ENCODE measurements at places on chromosomes 4 and X.

DNA sequence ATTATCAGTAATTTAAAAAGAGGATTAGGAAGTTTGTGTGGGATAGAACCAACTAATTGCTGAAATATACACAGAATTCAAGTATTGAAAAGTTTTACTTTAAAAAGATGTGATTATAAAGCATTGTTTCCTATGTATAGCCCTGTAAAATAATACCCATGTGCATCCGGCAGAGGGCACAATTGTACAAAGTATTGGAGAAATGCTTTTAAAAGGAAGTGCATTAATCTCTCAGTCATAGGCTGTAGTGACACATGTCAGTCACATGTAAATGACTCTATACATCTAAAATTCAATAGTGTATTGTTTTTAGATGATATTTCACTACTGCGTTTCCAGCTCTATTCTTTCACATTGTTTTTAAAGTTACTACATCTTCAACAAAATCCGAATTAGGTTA lies 9.7 kb upstream of the GEMIN8 start:
- DNase-seq: peak; percentile 56

- no peak for DNase-seq
Observed at GRCh38 chr4:156476359-156476758, 495.2 kb downstream of the PDGFC start.

DNA sequence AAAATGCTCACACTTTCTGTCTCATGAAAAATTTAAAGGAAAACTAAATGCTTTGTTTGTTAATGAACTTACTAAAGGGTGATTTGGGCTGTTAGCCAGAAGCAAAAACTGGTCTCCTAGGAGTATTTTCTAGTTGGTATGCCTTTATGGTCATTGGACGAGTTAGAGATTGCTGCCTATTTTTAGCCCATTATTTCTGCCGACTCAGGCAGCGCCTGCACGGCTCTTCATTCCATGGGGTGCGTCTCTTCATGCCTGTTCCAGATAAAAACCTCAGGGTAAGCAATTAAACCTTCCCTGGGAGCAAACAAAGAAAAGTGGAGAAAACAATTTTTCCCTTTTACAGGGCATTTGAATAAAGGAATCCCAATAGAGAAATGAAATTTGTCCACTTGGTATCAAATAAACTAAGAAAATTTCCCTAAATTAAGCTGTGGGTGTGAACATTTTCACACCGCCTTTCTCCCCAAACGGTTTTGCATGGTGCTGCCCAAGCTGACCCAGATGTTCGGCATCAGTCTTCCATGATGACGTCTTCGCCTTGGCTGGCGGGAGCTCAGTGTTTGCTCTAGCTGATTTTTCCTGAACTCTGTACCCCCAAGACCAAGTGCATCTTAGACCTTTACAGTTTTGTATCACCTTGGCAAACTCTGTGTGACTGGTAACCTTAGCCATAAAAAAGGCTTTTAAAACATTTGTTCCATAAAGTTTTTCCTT lies 61.7 kb upstream of the ADGRG2 start:
- DNase-seq: no peak

DNA sequence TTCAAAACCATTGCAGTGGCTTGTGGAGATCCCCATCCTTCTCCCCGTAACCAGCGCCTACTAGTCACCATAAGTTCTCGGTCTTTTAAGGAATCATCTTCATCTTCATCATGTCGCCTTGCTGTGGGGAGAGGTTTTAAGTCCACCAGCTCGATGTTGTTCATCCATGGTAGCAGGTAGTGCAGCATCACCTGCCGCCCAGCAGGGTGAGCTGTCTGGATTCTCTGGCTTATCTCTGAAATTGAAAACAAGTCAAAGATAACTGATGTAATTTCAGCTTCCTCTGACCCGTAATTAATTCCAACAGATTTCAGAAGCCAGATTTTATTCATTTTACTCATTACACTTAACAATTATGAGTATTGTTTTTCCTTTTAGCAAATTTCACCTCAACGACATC lies 67.4 kb downstream of the ZAR1 start:
- no peak for DNase-seq

GRCh38 chr4:94564252-94564651 lies 112.5 kb downstream of the PDLIM5 start:
- DNase-seq: no peak

- DNase-seq: no peak
Observed at GRCh38 chrX:96440941-96441340, 243.7 kb upstream of the DIAPH2 start.

DNA sequence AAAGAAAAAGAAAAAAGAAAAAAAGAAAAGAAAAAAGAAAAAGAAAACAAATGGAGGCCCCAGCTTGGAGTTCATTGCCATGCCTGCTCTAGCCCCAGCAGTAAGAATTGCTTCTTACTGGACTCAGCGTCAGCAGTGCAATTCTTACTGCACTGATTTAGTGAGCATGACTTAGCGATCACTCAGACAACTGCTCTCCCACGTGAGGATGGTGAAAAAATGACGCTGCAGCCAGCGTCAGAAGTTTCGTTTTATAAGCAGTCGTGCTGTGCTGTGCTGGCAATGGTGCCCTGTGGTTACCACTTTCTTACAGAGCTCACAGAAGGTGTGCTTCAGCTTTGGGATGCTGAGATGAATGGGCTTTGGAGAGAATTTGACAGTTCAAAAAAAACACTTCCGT lies 68.3 kb upstream of the DDX3X start:
- DNase-seq: no peak

GRCh38 chr4:143140696-143141095 lies 44.0 kb upstream of the USP38 start:
- no peak for DNase-seq

GRCh38 chr4:77471821-77472495 lies 133.7 kb upstream of the CXCL13 start:
- DNase-seq: no peak

- DNase-seq: peak; percentile 65
Observed at GRCh38 chr4:140052050-140052449, 101.9 kb downstream of the MAML3 start.

DNA sequence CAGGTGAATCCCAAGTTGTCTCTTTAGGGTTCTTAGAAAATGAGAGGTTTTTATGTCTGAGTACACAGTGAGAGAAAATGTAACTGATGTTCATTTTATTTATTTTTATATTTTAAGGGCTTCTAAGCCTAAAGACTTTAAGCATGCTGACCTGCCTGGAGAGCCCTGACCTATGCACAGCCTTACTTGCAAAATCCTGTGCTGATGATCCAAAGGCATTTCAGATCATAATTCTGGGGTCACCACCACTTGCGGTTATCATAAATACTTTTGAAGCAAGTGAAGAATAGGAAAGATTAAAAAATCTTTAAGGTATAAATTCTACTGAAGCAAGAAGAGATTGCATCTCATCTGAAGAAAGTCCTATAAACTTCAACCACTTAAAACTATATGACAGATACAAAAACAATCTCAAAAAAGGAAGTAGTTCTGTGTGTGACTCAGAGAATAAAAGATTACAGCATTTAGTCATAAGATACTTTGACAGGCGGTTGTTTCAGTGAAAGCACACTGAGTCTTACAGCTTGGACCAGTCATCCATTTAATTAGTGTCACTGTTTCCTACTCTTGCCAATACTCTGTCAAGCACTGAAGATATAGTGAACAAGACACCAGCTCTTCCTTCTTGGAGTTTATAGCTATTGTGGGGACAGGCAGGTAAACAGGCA lies 245.2 kb upstream of the DIPK2B start:
- DNase-seq: no peak

DNA sequence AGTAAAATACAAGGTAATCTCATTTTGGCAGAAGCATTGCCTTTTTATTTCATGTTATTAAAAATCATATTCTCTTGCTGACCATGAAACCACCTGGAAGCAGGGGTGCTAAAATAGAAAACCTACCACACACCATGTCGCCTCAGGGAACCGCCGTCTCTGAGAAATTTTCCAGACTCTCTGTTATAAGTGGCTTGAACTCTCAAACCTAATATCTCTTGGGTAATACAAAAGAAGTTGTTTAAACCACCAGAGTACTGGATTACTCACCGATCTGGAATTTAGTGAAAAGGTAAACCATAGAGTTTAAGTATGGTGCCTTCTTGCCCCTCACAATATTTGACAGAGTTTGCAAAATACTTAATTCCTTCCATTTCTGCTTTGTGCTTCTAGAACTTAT lies 27.7 kb downstream of the ENPP6 start:
- no peak for DNase-seq

GRCh38 chrX:72461766-72462165 lies 110.9 kb downstream of the HDAC8 start:
- DNase-seq: no peak

DNA sequence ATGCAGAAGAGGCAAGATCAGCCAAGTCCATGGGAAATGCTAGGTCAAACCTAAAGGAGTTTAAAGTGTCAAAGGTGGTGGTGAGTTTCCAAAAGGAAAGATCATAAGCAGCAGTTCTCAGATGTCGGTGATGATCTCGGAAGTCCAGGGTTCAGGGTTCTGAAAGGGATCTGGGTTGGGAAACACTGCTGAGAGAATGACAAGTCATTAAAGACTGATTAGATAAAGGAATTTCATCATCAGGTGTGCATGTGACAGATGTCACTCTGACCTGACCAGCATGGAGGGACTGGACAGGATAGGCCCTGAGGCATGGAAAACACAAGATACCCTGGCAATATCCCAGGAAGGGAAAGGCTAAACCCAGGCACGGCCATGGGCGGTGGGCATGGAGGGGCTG lies 195.7 kb upstream of the TBL1X start:
- DNase-seq: no peak

DNA sequence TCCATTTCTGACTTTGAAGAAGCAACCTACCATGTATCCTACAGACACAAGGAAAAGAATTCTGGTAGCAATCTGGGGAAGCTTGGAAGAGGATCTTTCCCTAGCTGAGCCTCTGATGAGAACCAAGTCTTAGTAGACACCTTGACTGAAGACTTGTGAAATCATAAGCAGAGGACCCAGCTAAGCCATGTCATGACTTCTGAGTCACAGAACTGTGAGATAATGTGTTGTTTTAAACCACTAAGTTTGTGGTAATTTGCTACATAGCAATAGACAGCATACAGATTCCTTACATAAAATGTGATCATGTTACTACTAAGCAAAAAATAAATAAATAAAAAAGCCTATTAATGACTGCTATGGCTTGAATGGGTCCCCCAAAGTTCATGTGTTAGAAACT lies 71.3 kb upstream of the ANKRD50 start:
- DNase-seq: no peak

GRCh38 chr4:35644591-35644990 lies 599.7 kb downstream of the ARAP2 start:
- no peak for DNase-seq

DNA sequence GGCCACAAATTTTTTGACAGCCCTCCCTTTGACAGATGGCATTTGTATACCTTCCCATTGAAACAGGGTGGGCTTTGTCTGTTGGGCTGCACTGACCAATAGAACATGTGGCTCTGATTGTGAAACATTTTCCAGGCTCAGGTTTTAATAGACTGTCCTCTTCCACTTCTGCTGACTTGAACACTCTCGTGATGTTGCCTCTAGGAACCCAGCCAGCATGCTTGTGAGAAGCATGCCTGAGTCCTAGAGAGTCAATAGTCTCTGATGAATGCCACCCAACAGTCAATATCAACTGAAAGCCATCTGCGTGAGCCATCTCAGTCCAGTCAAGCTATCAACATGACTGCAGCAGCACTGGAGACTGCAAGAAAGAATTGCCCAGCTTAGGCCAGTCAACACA lies 290.0 kb downstream of the SLC7A11 start:
- DNase-seq: no peak

DNA sequence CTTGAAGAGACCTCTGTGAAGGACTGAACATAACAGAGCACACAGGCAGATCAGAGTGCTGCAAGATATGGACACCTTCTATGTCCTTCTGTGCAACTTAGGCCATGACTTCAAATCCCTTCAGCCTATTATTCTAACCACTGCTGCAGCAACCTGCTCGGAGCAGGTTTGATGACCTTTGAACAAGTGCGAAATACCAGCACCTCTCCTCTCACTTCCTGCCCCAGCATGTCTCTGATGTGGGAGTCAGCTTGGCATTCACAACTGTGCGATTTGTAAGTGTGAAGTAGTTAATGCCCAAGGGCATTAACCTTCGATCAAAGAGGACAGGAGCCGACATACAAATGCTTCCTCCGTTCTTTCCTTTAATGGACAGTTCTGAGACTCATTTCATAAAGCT lies 1.6 kb upstream of the EXOC1 start:
- no peak for DNase-seq

GRCh38 chr4:139368998-139369397 lies 66.7 kb upstream of the NDUFC1 start:
- no peak for DNase-seq

DNA sequence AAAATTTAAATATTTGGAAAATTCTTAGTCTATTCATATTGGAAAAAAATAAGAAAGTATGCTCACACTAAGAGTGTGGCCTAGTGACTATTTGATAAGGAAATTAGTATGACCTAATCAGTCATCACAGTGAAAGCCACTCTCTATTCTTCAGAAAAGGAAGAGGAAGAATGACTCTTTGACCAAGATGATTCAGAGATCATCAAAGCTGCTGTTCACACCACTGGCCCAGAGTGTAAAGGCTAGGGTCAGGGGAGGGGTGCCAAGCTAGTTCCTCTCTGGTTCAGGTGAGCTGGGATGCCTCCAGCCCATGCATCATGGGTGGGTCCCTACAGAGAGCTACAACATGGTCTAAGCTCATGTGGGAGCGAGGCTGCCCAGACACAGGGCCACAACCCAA lies 396.9 kb upstream of the NDST3 start:
- DNase-seq: no peak

- DNase-seq: no peak
Observed at GRCh38 chrX:105876658-105877057, 54.3 kb downstream of the NRK start.

DNA sequence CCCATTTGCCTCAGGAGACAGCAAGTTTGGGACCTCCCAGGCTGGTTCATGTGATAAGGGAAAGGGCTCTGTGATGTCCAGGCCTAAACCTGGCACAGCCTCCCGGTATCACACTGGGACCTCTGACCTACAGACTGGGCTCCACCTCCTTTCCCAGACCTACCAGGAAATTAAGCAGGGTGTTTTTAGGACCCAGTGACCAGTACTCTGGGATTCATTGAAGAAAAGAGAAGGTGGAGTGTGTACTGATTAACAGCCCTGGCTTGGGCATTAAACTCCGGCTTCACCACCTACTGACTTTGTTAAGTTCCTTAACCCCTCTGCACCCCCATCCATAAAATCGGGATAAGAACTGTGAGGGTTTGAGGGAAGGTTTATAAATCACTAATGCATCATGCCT lies 28.6 kb downstream of the ASB9 start:
- DNase-seq: no peak

DNA sequence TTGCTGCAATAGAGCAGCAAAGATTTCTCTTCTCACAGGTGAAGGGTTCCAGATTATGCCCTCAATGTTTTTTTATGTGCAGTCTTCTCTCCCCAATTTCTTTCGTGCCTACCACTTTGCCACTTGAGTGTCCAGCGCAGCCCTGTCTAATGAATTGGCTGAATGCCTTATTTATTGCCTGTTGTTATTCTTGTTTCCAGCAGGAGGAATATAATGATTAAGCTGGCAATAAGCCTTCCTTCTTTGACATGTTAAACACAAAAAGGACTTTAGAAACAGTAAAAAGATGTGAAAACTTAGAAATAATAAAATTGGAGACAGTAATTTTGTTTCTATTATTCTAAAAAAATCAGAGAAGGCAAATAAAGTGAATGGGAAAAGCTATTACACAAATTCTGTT lies 34.6 kb upstream of the FRAS1 start:
- no peak for DNase-seq

- DNase-seq: no peak
Observed at GRCh38 chr4:59091146-59092142, 1981.3 kb upstream of the IGFBP7 start.
